ENCODE measurements at places on chromosomes 4 and X.

- DNase-seq, result no peak
Observed at GRCh38 chr4:18039113-18039512, 17.6 kb upstream of the LCORL start.

DNA sequence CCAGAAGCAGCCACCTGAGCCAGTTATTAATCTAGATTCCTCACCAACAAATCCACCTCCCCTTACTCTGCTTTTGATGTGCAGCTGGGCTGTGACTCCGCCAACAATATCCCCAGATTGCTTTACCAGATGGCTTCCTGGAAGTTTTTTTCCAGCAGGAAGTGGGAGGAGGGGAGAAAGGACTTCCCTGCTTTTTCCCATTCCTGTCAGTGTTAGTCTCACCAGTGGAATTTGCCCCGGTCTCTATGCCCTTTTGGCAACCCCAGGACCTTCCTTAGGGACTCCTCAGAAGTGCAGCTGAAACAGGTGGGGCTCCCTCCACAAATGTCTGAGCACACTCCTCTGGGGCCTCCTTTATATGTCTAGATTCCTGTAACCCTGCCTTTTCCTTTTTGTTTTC, 465.2 kb upstream of the IGFBP7 start:
- DNase-seq, result no peak

DNA sequence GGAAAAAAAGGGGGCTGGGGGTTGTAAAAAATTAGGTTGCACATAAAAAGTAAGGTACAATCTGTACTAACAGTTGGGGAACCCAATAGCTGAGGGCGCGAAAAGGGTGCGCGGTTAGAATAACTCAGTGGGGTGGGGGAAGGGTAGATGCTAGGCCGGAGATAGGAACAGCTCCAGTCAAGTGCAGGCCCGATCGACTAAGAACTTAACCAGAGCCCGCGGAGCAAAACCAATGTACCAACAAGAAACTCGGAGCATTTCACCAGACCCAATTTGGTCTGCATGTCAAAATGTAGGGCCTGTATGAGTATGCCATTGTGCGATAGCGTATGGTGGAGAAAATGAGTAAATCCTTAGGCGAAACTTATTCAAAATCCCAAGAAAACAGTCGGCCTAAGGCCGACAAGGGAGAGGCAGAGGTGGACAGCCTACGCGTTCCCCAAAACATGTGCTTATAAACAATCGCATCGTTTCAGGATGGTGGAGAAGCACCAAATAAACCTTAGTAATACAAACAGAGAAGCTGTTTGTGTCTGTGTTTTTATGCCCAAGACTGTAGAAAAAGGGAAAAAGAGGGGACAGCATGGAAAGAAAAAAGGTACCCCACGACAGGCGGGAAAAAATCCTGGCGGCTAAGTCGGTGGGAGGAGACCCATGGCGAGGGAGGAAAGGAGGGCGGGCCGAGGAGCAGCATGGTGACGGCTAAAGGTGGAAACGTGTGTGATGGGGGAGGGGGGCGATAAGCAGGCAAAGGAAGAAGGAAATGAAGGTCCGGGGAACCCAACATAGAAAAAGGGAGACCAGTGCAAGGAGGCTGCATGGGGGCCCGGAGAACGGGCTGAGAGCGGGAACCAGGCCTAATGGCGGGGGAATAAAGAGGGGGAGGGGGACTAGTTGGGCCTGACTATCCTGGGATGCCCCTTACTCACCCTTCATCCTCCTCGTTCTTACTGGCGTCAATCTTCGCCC, 990 bp downstream of the HNRNPD start:
- DNase-seq, result peak; percentile 81

DNA sequence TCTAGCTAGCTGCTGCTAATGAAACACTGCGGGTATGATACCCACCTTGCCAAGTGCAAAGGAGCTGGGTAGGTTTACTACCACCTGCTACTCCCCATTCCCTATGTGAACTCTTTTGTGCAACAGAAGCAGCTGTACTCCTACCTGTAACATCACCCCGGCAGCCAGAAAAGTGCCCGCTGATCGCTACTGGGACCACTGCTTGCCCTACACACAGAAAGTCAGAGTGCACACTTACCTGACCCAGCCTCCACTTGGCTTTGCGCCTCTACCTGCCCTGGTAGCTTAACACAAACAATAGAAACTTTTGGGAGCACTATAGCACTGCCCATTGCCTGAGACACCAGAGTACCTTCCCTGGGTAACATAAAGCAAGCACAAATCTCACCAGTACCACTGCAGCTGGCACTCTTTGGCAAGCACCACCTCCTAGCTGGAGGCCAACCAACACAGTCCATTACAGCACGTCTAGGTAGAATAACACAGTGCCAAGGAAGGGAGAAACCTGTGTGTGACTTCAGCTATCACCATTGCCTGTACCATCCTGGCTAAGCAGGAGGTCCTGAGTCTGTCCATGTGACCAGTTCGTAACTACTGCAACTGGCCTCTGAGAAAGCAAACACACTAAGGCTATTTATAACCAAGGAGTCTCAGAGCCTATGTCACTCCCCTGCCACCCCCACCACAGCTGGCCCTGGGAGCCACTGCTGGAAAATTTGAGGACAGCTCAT, 80.1 kb downstream of the CENPC start:
- no peak for DNase-seq
